T-helper 2 cell (primary cell): ENCODE measurements at places on chromosomes 5 and 9.

DNA sequence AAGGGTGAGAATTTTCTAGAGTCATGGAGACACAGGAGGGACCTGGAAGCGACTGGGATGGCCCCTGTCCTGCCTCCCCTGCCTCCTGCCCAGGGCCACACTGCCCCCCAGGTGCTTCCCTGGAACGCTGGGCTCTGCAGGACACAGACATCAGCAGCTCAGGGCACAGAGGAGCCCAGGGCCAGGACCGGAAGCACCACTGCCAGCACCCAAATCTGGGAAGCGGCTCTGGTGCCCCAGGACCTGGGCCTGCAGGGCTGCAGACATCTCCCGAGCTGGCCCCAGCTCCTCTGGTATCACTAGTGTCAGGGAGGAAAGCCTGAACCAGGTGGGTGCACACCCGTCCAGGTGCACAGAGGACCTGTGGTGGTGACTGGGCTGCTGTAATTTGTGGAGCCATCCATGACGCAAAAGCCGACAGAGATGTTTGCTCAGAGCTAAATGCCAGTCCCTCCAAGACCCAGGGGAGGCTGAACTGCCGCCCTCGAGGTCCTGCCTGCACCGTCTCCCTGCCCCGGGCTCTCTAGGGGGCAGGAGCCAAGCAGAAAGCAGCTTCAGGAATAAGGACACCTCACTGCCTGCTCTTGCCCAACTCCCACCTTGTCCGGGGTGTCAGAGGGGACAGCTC lies 46.0 kb upstream of the SIMC1 start:
- DNase-seq = no peak

GRCh38 chr5:474840-475661 lies 32.1 kb downstream of the EXOC3 start:
- DNase-seq = peak; percentile 29

- no peak for DNase-seq
These were observed 596.2 kb upstream of the DAB2 start for GRCh38 chr5:40021007-40021406.

DNA sequence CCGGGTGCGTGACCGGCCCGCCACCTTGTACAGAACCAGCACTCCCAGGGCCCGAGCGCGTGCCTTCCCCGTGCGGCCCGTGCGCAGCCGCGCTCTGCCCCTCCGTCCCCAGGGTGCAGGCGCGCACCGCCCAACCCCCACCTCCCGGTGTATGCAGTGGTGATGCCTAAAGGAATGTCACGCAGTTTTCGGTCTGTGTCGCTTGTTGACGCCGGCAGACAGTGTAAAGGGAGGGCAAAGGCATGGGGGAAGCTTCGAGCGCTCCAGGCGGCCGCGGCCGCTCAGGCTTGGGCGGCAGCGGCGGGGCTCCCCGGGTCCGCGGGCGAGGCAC lies 1.3 kb downstream of the LRRC26 start:
- DNase-seq = no peak

DNA sequence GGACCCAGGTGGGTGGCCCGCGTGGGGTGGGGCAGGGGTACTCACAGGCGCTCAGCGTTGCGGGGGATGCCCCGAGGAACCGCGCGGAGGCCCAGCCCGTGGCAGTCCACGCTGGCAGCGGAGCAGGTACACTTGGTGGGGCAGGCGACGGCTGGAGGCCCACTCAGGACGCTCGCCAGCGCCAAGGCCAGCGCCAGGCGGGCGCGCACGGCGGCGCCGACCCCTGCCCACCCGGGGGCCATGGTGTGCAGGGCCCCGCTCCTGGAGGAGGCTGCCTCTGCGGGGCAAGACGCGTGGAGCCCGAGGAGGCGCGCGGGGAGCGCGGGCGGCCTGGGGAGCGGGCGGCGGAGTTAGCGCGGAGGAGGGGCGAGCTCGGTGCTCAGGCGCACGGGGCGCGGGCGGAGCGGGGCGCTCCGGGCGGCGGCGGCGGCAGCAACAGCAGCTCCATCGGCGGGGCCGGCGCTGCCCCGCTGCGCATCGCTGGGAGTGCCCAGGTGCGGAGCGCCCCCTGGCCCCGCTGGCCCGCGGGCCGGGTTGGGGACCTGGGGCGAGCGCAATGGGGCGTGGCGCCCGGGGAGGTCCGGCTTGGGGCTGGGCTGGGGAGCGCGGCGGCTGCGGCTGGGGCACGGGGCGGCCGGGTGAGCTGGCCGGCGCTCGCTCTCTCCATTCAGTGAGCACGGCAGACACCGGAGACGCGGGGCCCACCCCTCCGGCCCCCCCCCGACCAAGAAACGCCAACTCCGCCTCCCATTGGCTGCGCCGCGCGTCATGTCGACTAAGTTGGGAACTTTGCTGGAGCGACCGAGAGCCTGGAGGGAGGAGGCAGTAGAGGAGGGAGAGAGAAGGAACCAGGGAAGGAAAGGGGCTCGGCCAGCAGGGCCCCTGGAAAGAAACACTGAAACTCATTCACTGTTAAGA lies at the start of gene SLIT3:
TSS of gene SLIT3 (minus strand) at position 672 of the 918 bp plus-strand sequence. CDS start at position 242, 430 bp downstream.
- DNase-seq = no peak

DNA sequence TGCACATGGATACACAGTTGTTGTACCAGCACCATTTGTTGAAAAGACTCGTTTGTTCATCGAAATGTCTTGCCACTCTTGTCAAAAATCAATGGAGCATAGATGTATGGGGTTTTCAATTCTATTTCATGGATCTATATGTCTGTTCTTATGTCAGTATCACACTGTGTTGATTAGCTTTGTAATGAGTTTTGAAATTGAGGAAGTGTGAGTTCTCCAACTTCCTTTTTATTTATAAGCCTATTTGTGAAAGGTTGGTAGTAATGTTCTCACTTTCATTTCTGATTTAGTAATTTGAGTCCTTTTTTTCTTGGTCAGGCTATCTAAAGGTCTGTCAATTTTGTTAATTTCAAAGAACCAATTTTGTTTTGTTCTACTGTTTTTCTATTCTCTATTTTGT lies 26.1 kb downstream of the ZNF510 start:
- DNase-seq = no peak

DNA sequence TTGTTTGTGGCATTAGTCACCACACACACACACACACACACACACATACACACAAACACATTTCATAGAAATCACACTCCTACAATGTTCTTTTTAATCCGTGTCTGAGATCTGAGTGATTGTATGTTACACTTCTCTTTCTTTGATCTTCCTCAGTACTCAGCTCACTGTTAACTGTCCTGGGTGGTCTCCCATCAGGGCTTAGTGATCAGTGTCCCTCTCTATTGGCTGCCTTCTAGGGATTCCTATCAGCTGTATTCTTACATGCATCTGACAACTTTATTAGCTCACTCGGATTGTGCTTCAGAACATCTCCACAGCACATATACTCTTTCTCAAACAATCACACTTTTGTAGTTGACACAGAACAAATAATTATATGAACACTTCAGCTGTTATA lies 170.2 kb upstream of the POU5F2 start:
- no peak for DNase-seq

GRCh38 chr5:153209016-153209415 lies 281.5 kb upstream of the GRIA1 start:
- no peak for DNase-seq

- DNase-seq = no peak
These were observed 16.1 kb upstream of the FRMD3 start for GRCh38 chr9:83554278-83554677.

- DNase-seq = no peak
These were observed 87.2 kb upstream of the LIFR start for GRCh38 chr5:38643616-38644015.

- no peak for DNase-seq
These were observed 40.3 kb upstream of the SLC25A51 start for GRCh38 chr9:37944266-37944650.

DNA sequence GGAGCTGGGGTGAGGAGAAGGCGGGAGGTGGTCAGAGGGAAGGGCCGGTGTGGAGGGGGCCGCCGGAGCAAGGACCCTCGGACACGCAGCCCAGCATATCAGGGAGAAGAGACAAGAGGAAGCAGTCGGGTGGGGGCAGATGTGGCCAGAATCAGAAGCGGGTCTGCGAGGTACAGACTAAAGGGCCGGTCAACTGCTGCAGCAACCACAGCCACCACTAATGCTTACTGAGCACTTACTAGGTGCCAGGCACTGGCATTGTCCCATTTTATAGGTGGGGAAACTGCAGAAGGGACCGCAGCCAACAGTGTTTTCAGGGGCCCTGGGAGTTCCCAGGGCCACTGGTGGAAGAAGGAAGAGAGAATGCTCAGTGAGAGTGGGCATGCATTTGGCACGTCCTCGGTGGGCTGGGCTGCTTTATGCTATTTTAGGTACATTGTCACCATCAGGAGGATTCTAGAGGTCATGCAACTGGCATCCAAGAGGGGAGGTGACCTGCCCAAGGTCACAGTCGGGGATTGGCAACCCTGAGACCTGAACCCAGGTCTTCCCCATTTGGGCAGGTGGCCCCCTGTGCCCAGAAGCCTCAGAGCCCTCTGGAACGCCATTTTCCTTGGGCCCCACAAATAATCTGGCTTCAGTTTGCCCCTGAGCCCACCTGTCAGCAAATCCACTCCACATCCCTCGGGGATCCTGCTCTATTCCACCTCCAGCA lies 53.4 kb downstream of the DUSP1 start:
- no peak for DNase-seq

- no peak for DNase-seq
These were observed 45.5 kb downstream of the HTR1A start for GRCh38 chr5:63916786-63917185.

- no peak for DNase-seq
These were observed 117.8 kb downstream of the PTTG1 start for GRCh38 chr5:160539431-160539830.

DNA sequence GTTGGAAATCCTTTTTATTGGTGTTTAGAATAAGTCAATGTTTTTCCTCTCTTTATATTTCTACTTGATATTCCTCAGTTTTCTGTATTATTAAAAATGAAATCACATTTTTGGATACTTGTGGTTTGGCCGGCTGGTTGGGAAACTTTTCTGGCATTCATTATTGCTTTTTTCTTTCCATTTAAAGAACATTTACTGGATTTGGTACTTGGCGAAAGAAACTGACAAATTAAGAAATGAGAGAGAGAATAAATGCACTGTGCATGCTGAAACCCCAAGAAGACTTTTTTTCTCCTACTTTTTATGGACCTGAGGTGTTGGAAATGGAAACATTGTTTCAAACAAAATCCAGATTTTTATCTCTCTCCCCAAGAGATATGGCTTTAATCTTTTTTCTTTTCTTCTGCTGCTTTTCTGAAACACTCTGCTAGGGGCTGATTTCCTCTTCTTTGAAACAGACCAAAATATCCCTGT lies 128.4 kb downstream of the SNX18 start:
- DNase-seq = no peak

DNA sequence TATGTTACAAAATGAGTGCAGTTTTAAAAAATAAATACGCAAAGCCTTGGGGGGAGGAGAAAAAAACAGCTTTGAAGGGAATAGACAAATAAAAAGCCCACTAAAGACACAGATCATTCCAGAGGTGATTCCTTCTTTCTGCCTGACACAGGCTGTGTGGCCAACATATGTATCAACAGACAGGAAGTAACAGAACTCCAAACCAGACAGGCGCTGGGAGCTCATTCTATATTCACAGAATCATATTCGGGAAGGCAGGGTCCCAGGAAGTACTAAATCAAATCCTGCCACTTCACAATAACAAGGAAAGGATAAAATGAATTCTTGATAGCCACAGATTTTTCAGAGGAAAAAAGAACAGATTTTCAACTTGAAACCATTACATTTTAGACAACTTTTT lies 62.1 kb downstream of the SEMA5A start:
- DNase-seq = no peak

DNA sequence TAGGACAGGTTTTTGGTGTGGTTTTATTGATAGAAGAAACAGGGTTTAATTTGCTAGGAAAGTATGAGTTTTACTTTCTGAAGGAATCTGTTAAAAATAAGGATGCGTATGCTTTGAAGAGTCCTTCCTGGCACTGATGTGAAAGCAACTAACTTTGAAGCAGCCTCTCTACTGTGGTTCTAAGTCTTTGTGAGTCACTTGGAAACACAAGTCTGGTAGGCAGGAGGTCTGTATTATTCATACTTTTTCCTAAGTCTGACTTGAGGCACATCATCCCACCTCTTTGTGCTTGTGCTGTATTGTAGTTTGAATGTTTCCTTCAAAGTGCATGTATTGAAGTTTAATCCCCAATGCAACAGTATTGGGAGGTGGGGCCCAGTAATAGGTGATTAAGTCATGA lies 129.0 kb downstream of the TAF11L14 start:
- no peak for DNase-seq

- no peak for DNase-seq
These were observed 294.4 kb downstream of the MARCHF11 start for GRCh38 chr5:15885156-15885555.

DNA sequence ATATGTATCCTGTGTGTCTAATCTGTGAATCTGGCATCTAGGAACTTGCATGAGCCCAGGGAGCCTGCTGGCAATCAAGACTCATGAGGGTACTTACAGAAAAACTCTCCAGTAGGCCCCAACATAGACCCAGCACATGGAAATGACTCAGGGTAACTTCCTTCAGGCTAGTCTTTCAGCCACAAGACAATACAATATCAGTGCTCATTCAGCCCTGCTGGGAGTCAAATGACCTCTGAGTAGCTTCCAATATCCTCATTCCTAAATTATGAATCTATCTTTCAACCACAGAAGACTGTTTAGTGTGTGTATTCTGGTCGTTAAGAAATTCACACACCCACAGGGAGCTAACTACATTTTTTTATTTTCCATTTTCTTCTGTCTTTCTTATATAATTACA lies 1273.0 kb downstream of the EFNA5 start:
- DNase-seq = no peak

DNA sequence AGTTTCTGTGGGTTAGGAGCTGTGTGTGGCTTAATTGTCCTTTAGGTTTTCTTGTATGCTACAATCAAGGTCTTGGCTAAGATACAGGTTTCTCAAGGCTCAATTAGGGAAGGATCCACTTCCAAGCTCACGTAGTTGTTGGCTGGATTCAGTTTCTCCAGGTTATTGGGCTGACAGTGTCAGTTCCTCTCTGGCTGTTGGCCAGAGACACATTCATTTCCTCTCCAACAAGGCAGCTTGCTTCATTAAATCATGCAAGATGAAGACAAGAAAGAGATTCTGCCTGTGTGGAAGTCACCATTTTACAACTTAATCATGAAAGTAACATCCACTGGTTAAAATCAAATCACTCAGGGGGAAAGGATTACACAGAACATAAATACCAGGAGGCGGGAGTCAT lies 275.7 kb upstream of the KIF2A start:
- DNase-seq = no peak

DNA sequence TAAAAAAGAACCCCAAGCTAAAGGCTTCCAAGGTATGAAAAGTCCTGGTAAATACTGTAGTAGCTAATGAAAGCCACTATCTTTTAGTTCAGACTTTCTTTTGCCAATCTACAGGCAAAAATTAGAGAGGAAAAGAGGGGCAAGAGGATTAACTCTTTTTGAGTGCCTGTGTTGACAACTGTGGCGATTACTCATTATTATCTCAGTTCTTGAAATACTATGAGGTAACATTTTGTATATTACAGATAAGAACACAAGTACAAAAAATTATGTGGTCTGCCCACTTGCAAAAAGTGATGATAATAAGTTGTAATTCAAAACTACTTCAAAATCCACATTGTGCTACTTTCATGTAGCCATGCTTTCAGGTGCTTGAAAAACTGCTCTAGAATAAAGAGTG lies 144.0 kb downstream of the DTWD2 start:
- no peak for DNase-seq

- no peak for DNase-seq
These were observed 298.9 kb downstream of the KCNN2 start for GRCh38 chr5:114660791-114661190.

- DNase-seq = no peak
These were observed 41.5 kb downstream of the SAR1B start for GRCh38 chr5:134590992-134591659.
